ENCODE measurements at places on chromosomes 2 and 18. TPM values are rescaled to one million over a fixed set of nuclear protein-coding genes. Genes with fewer than 3 reads are reported as not detected.

DNA sequence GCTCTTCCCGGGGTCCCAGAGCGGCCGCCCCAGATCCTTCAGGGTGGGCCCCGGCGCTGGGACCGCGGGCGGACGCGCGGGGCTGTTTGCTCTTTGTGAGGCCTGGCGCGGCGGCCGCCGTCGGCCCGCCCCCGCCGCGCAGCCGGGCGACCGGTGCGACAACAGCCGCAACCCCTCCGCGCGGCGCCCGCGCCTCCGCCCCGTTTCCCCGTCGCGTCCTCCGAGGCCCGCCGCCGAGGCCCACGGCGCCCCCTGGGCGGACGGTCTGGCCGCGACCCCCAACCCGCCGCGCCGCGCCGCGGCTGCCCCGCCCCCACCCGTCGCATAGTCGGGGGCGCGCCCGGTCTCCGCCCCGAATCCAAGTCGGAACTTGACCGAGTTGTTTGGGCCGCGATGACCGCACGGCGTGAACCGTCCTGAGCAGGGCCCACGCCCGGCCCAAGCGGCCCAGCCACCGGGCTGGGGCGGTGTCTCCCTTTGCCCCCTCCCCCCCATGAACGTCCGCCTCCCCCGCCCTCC, 448 bp downstream of the YPEL5 start:
- H3K27me3 ChIP-seq, result no peaks in the 10 kb centered on the region
- peak overlapping the region; percentile 77 for H3K4me3 ChIP-seq
- DNase-seq, result no peak
- peaks cover 14% of the 10 kb centered on the region for H3K4me1 ChIP-seq

- H3K4me1 ChIP-seq, result no peaks in the 10 kb centered on the region
- H3K27me3 ChIP-seq, result no peaks in the 10 kb centered on the region
- no peaks in the 10 kb centered on the region for H3K36me3 ChIP-seq
- no peak overlapping the region for H3K4me3 ChIP-seq
- H3K27ac ChIP-seq, result no peak overlapping the region
- no peak for DNase-seq
Observed at GRCh38 chr2:191713837-191714236, 35.9 kb downstream of the NABP1 start.

GRCh38 chr2:15783489-15783888, 156.9 kb upstream of the MYCN start:
- no peaks in the 10 kb centered on the region for H3K4me1 ChIP-seq
- no peaks in the 10 kb centered on the region for H3K36me3 ChIP-seq
- peaks cover 11% of the 10 kb centered on the region for H3K27me3 ChIP-seq
- no peak overlapping the region for H3K27ac ChIP-seq

DNA sequence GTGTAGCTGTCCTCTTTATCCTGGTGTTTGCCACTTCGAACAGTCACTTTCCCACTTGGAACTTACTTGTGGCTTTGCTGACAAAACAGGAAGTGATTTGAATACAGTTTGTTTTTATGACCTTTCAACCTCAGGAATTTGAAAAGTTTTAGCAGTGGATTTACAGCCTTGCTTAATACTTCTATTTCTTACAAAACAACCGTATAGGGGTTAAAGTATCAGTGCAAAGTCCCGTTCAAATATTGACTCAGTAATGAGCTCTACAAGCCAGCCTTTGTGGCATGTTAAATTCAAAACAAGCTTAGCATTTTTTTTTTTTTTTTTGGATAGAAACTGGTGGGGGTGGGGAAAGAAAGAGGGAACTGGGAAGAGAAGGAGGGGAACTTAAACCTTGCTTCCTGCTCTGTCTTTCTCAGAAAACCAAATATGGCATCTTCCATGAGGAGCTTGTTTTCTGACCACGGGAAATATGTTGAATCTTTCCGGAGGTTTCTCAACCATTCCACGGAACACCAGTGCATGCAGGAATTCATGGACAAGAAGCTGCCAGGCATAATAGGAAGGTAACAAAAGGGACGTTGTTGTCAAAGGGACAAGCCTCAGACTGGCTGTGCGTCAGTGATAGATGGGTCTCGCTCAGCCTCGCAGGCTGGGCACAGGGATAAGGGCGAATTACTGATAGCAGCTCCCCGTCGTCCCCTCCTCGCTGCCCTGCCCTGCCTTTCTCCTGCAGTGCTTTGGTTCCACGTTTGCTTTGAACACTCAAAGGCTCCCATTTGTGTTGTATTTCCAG, at the start of gene HNMT:
HNMT (plus strand) TSS at position 408 of the 793 bp plus-strand sequence; CDS start at position 427, 19 bp downstream.
- no peaks in the 10 kb centered on the region for H3K27me3 ChIP-seq
- peak within 1 kb of the TSS; percentile 79 for H3K27ac ChIP-seq
- no peaks in the 10 kb centered on the region for H3K4me1 ChIP-seq
- DNase-seq, result peak; percentile 59

GRCh38 chr2:32949260-32949659, 2.5 kb downstream of the LTBP1 start:
- DNase-seq, result no peak
- H3K4me1 ChIP-seq, result peaks cover 9% of the 10 kb centered on the region
- H3K36me3 ChIP-seq, result no peaks in the 10 kb centered on the region
- no peak overlapping the region for H3K27ac ChIP-seq
- H3K27me3 ChIP-seq, result no peaks in the 10 kb centered on the region
- no peak overlapping the region for H3K4me3 ChIP-seq

DNA sequence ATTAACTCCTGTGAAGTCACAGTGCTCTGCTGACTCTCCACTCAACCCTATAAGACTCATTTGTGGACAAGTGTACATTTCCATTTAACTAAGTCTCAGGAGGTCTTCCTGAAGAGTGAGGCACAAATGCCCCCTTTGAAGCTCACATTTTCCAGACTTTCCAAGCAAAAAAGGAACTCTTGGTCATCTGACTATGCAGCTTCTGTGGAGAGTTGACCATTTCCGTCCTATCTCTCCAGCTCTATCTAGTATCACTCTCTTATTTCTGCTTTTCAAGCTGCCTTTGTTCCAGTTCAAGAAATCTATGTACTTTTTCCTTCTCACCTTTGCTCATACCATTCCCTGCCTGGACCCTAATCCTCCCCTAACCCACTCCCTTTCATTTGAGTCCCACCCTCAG, 77.0 kb downstream of the ANTXR1 start:
- peak overlapping the region; percentile 69 for H3K27ac ChIP-seq
- no peak for DNase-seq
- no peaks in the 10 kb centered on the region for H3K27me3 ChIP-seq

- H3K27me3 ChIP-seq, result no peaks in the 10 kb centered on the region
- no peaks in the 10 kb centered on the region for H3K36me3 ChIP-seq
- no peaks in the 10 kb centered on the region for H3K4me1 ChIP-seq
- no peak overlapping the region for H3K27ac ChIP-seq
- no peak for DNase-seq
Observed at GRCh38 chr18:43158381-43158780, 42.9 kb upstream of the RIT2 start.

DNA sequence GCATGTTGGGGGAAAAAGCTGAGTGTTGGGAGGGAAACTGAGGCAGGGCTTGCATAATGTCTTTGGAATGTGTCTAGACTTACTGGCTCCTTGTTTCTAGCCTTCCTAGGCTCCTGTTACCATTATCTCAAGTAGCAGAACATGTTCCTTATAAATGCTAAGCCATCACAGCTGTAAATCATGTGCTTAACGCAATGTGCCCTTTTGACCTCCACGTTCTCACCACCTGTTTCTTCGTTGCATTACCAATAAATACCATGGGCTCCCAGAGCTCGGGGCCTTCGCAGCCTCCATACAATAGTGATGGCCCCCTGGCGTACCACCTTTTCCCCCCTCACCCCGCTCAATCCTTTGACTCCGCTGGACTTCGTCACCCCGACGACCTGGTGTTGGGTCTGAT, 54.0 kb upstream of the CWC22 start:
- no peak overlapping the region for H3K4me3 ChIP-seq
- H3K36me3 ChIP-seq, result no peaks in the 10 kb centered on the region
- no peak overlapping the region for H3K27ac ChIP-seq
- DNase-seq, result no peak
- H3K27me3 ChIP-seq, result no peaks in the 10 kb centered on the region

- no peaks in the 10 kb centered on the region for H3K36me3 ChIP-seq
- no peak overlapping the region for H3K27ac ChIP-seq
- no peak for DNase-seq
- no peaks in the 10 kb centered on the region for H3K27me3 ChIP-seq
Observed at GRCh38 chr2:47652061-47652690, 130.8 kb upstream of the MSH6 start.

DNA sequence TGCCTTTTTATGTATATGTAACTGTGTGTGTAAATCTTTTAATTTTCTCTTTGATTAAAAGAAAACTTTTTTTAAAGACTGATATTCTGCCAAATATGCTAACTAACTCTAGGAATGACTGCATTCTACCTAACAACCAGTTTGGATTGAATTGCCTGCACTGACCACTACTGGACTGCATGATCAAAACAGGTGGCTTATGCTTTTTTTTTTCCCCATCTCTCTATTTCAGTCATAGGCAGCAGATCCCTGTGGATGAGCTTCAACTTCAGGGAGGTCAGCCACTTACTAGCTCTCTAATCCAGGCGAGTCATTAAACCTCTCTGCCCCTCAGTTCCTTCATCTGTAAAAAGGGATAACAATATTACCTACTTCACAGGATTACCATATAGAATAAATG, 138.6 kb upstream of the SERTAD2 start:
- no peaks in the 10 kb centered on the region for H3K36me3 ChIP-seq
- no peak overlapping the region for H3K4me3 ChIP-seq
- DNase-seq, result no peak
- no peak overlapping the region for H3K27ac ChIP-seq

- H3K36me3 ChIP-seq, result no peaks in the 10 kb centered on the region
- peaks cover 14% of the 10 kb centered on the region for H3K4me1 ChIP-seq
- no peak for DNase-seq
- no peak overlapping the region for H3K27ac ChIP-seq
Observed at GRCh38 chr2:106158871-106159270, 35.2 kb downstream of the UXS1 start.

GRCh38 chr18:78624646-78625279, 354.9 kb upstream of the SALL3 start:
- no peak for DNase-seq
- H3K27ac ChIP-seq, result no peak overlapping the region
- H3K4me3 ChIP-seq, result no peak overlapping the region
- no peaks in the 10 kb centered on the region for H3K4me1 ChIP-seq

- no peaks in the 10 kb centered on the region for H3K4me1 ChIP-seq
Observed at GRCh38 chr18:9627642-9628041, 13.3 kb upstream of the PPP4R1 start.

DNA sequence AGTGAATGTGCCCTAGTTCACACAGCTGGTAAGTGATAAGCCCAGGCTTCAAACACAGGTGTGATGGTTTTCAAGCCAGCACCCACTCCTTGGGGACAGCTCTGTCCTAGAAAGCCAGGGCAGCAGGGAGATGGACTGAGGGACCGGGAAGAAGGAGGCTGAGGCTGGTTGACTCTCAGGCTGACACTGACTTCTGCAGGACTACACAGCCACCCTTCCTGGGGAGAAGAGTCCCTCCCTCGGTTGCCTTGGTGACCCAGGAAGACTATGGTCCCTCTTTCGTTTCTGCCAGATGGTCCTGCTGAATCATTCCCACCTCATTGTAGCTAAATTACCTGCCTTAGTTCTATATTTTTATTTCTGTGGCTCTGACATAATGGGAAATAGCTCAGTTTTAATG, 11.3 kb upstream of the FSHR start:
- no peaks in the 10 kb centered on the region for H3K4me1 ChIP-seq
- DNase-seq, result no peak
- H3K27ac ChIP-seq, result no peak overlapping the region
- no peaks in the 10 kb centered on the region for H3K27me3 ChIP-seq
- no peaks in the 10 kb centered on the region for H3K36me3 ChIP-seq

GRCh38 chr2:55901322-55901721, 22.3 kb downstream of the EFEMP1 start:
- H3K27me3 ChIP-seq, result peaks cover 5% of the 10 kb centered on the region
- no peaks in the 10 kb centered on the region for H3K4me1 ChIP-seq
- no peak overlapping the region for H3K27ac ChIP-seq
- H3K4me3 ChIP-seq, result no peak overlapping the region
- DNase-seq, result no peak
- H3K36me3 ChIP-seq, result no peaks in the 10 kb centered on the region

DNA sequence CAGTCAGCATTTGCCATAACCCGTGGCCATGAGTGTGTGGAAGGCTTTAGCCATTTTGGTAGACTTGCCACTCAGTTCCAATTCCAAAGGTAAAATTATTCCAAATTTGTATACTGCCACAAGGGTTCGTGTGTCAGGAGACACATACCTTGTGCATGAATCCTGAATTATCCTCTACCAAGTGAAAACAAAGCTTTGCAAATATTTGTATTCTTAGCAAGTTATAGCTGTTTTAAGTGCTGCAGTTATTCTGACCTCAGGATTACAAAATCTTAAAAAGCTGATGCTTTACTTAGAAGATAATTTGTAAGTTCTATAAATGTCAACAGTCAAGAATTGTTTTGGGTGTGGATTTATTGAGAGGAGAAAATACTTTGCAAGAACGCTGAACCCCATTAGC, 100.6 kb downstream of the ANTXR1 start:
- DNase-seq, result no peak
- H3K36me3 ChIP-seq, result no peaks in the 10 kb centered on the region
- no peaks in the 10 kb centered on the region for H3K27me3 ChIP-seq
- H3K4me3 ChIP-seq, result no peak overlapping the region
- no peaks in the 10 kb centered on the region for H3K4me1 ChIP-seq

DNA sequence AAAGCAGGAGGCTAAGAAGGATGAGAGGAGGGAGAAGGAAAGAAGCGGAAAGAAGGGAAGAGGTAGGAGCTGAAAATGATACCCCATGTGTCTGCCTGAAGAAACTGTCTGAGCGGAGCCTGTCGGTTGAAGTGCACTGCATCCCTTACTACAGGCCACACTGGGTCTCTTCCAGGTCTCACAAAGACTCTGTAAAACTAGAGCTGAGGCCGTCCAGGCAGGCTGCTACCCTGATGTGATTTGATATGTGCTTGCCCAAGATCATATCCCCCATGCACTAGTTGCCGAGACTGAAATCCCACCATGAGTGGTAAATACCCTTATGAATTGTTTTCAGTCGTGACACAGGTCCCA, 134.4 kb downstream of the MAIP1 start:
- DNase-seq, result no peak
- no peak overlapping the region for H3K27ac ChIP-seq
- H3K4me3 ChIP-seq, result no peak overlapping the region
- no peaks in the 10 kb centered on the region for H3K4me1 ChIP-seq
- no peaks in the 10 kb centered on the region for H3K27me3 ChIP-seq

- H3K36me3 ChIP-seq, result no peaks in the 10 kb centered on the region
- H3K4me1 ChIP-seq, result no peaks in the 10 kb centered on the region
- no peak overlapping the region for H3K4me3 ChIP-seq
- H3K27me3 ChIP-seq, result no peaks in the 10 kb centered on the region
- H3K27ac ChIP-seq, result no peak overlapping the region
Observed at GRCh38 chr2:119338826-119339561, 27.6 kb downstream of the C2orf76 start.

The LRRTM1 gene
- 1.5 TPM for total RNA-seq

The FKBP7 gene
- 8.4 TPM for total RNA-seq

The SCN3A gene
- total RNA-seq, result 4.0 TPM

The INHA gene
- total RNA-seq, result 31.2 TPM

The BIN1 gene
- 148 TPM for total RNA-seq

The MSTN gene
- total RNA-seq, result 0.23 TPM

The HOXD11 gene
- total RNA-seq, result not detected

The CCDC74B gene
- 13.9 TPM for total RNA-seq

The TUBA3D gene
- not detected for total RNA-seq

The ZNF397 gene
- total RNA-seq, result 29.7 TPM
